Endothelial cell of umbilical vein (primary cell): ENCODE measurements at places on chromosomes 5 and 9. TPM values are rescaled to one million over a fixed set of nuclear protein-coding genes. Genes with fewer than 3 reads are reported as not detected.
A peak's percentile ranks its signal among the peaks of the same experiment; 100 is the strongest.

Gene TRPM3
- 0.02 and 0.33 TPM in 2 replicates for total RNA-seq

DNA sequence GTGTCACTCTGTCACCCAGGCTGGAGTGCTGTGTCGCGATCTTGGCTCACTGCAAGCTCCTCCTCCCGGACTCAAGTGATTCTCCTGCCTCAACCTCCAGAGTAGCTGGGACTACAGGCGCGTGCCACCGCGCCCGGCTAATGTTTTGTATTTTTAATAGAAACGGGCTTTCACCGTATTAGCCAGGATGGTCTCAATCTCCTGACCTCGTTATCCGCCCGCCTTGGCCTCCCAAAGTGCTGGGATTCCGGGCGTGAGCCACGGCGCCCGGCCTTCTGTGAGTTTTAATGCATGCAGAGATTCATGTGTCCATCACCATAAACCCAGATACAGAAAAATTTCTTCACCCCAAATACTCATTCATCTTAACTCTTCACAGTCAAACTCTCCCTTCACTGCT, 1046.7 kb downstream of the CDH9 start:
- no peaks in the 10 kb centered on the region for H3K4me1 ChIP-seq
- H3K27ac ChIP-seq = no peak overlapping the region
- no peak for DNase-seq
- no peaks in the 10 kb centered on the region for H3K36me3 ChIP-seq
- H3K27me3 ChIP-seq = no peaks in the 10 kb centered on the region

DNA sequence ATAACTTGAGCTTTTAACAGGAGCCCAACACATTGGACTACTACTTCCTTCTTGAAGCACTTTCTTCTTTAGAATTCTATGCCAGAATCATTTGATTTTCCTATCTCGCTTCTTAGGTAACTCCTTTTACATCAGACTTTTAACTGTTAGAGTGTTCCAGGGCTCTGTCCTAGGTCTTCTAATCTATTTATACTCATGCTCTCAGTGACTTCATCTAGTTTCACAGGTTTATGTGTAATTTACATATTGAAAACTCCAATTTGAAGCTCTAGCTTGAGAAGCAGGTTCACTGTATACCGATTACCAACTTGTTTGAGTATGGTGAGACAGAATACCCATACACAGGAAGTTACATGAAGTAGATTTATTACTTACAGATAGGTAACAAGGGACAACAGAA, 11.3 kb downstream of the SHOC1 start:
- no peaks in the 10 kb centered on the region for H3K4me1 ChIP-seq
- no peak overlapping the region for H3K4me3 ChIP-seq
- no peak for DNase-seq
- H3K27me3 ChIP-seq = no peaks in the 10 kb centered on the region

DNA sequence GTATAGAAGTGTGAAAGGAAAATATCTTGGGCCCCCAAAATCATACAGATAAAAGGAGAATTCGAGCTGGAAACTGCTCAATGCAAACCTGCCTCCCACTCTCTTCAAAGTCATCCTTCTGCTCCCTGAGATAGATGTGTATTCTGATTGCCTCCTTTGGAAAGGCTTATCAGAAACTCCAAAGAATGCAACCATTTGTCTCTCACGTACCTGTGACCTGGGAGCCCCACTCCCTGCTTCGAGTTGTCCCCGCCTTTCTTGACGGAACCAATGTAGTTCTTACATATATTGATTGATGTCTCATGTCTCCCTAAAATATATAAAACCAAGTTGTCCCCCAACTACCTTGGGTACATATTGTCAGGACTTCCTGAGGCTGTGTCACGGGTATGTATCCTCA, 163.8 kb downstream of the DIRAS2 start:
- no peak overlapping the region for H3K4me3 ChIP-seq
- no peak for DNase-seq
- H3K4me1 ChIP-seq = no peaks in the 10 kb centered on the region
- H3K27ac ChIP-seq = no peak overlapping the region

- H3K27me3 ChIP-seq = no peaks in the 10 kb centered on the region
- no peak for DNase-seq
- no peaks in the 10 kb centered on the region for H3K36me3 ChIP-seq
These were observed 47.6 kb upstream of the HOMER1 start for GRCh38 chr5:79561525-79561893.

Gene GHR
- 0.27 and 0.39 TPM in 2 replicates for total RNA-seq

DNA sequence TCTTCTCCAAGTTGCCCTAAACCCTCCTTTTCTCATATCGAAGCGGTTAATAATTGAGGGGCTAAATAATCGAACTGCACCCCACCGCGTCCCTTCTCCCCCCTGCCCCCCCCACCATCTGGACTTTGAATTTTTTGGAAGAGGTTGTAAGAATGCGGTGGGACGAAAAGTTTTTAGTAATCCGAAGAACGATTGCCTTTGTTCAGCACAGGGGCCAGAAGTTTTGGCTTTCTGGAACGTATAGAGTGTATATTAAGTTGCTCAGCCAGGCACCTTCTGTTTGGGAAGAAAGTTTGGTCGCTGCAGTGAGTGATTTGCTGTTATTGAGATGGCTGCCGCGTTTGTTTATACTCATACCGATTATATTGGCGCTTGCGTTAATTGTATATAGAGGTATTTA, 518 bp downstream of the ERBIN start:
- H3K4me1 ChIP-seq = peaks cover 20% of the 10 kb centered on the region
- H3K36me3 ChIP-seq = no peaks in the 10 kb centered on the region
- DNase-seq = no peak
- peak overlapping the region; percentile 96 for H3K27ac ChIP-seq
- H3K27me3 ChIP-seq = no peaks in the 10 kb centered on the region
- peak overlapping the region; percentile 89 for H3K4me3 ChIP-seq

DNA sequence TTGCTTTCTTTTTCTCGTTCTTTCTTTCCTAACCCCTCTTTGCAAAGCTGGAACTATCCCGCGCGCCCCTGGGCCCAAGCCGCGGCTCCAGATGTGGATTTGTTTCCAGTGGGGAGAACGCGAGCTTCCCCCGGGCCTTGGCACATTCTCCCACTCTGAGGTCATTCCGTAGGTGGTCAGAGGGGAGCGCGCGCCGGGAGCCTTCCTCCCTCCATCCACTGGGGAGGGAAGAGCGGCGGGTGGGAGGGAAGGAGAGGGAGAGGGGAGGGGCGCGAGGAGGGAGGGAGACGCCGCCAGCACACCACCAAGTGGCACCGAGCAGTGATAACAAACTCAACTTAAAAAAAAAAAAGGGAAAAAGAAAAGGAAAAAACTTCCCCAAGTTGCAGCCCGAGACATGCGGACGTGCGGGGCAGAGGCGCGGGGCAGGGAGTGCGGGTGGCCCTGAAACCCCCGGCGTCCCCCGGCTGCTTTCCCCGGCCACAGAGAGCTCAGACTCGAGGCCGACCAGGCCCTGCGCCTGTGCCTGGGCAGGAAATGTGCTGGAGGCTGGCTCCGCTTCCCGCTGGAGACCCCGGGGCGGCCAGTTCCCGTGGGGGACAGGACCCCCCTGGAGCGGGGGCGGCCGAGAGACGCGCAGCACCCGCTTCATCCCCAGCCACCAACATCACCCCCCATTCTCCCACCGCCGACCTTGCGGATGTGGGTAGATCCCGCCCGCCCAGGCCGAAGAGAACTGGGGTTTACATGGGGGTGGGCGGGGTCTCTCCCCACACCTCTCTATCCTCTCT, 3.1 kb downstream of the IER5L start:
- H3K27me3 ChIP-seq = no peaks in the 10 kb centered on the region
- peak; percentile 81 for DNase-seq
- H3K36me3 ChIP-seq = no peaks in the 10 kb centered on the region
- peak overlapping the region; percentile 91 for H3K27ac ChIP-seq

Gene NCBP1
- 42.8 and 45.3 TPM in 2 replicates for total RNA-seq

- no peak for DNase-seq
- no peaks in the 10 kb centered on the region for H3K4me1 ChIP-seq
- H3K27me3 ChIP-seq = no peaks in the 10 kb centered on the region
- no peak overlapping the region for H3K4me3 ChIP-seq
These were observed 56.9 kb upstream of the PIP5K1B start for GRCh38 chr9:68648164-68648563.

GRCh38 chr5:119333421-119333851, 22.4 kb upstream of the TNFAIP8 start:
- no peak overlapping the region for H3K4me3 ChIP-seq
- no peaks in the 10 kb centered on the region for H3K36me3 ChIP-seq
- no peaks in the 10 kb centered on the region for H3K27me3 ChIP-seq
- H3K27ac ChIP-seq = no peak overlapping the region
- DNase-seq = no peak

DNA sequence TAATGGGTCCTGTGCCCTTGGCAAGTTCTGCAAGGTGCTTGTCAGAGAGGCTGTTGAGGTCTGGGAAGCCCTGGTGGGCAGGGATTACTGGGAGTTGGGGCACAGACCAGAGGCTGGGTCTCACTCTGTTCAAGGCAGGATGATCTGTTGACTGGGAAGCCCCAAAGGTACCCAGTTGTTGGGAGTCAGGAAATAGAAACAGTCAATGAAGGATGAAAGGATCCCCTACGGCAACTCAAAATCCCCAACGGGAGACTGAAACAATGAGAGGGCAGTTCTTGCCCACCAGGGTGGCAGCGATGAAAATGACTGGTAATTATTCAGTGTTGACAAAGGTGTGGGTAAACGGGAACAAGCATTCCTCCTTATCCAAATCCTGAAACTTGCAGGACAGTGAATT, 31.2 kb downstream of the BNIP1 start:
- H3K4me1 ChIP-seq = no peaks in the 10 kb centered on the region
- H3K4me3 ChIP-seq = no peak overlapping the region
- no peak for DNase-seq

GRCh38 chr9:116942593-116943061, 255.5 kb downstream of the TRIM32 start:
- no peaks in the 10 kb centered on the region for H3K27me3 ChIP-seq
- no peaks in the 10 kb centered on the region for H3K36me3 ChIP-seq
- no peak overlapping the region for H3K27ac ChIP-seq
- no peak overlapping the region for H3K4me3 ChIP-seq

DNA sequence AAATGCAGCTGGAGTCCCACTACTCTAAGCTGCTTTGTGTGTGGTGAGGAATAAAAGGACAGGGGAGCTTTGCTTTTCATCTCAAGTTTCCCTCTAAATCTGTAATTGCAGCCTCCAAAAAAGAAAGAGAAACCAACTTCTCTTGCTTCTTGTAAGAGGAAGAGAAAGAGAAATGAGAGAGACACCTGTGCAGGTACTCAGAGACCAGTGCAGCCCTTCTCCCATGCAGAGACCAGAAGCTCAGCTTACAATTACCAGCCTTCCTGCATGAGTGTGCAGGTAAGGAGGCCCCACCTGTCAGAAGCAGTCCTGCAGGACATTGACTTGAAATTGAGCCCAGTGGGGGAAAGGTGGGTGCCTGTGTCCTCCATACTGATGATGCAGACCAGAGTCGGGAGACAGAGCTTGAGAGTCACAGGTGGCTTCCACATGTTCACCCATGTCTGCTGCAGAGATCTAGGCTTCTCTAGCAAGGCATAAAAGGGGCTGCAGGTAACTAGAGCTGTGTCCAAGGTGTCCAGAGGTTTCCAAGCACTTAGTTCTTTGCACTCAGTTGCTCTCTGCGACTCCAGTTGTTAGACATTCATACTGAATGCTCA, 15.3 kb upstream of the MED10 start:
- DNase-seq = no peak
- no peak overlapping the region for H3K4me3 ChIP-seq
- no peak overlapping the region for H3K27ac ChIP-seq
- no peaks in the 10 kb centered on the region for H3K36me3 ChIP-seq
- H3K4me1 ChIP-seq = no peaks in the 10 kb centered on the region

- no peaks in the 10 kb centered on the region for H3K27me3 ChIP-seq
- H3K36me3 ChIP-seq = no peaks in the 10 kb centered on the region
- H3K4me3 ChIP-seq = no peak overlapping the region
- DNase-seq = no peak
- no peak overlapping the region for H3K27ac ChIP-seq
- H3K4me1 ChIP-seq = no peaks in the 10 kb centered on the region
These were observed 395.7 kb downstream of the CDK5RAP2 start for GRCh38 chr9:120184266-120184665.

GRCh38 chr5:167902298-167902697, 389.1 kb upstream of the WWC1 start:
- no peak overlapping the region for H3K27ac ChIP-seq
- H3K4me1 ChIP-seq = no peaks in the 10 kb centered on the region
- no peak for DNase-seq
- no peaks in the 10 kb centered on the region for H3K36me3 ChIP-seq
- H3K4me3 ChIP-seq = no peak overlapping the region
- H3K27me3 ChIP-seq = no peaks in the 10 kb centered on the region

- no peaks in the 10 kb centered on the region for H3K4me1 ChIP-seq
- H3K27ac ChIP-seq = no peak overlapping the region
- no peak for DNase-seq
- H3K36me3 ChIP-seq = no peaks in the 10 kb centered on the region
- no peaks in the 10 kb centered on the region for H3K27me3 ChIP-seq
These were observed 33.9 kb downstream of the TAS2R1 start for GRCh38 chr5:9596171-9596780.

DNA sequence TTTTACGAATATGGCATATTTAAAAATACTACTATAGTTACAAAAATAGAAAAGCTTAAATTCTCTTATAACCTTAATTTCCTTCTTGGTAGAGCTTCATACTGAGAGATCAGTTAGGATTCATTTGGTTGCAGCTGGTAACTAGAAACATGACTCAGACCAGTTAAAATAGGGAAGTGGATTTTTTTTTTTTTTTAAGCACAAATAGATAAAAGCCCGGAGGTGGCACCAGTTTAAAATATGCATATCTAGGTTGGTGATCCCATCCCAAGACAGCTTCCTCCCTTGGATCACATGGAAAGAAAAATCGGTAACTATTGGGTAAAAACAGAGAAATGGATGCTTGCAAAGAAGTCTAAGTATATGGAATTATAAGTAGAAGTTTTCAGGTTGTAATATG, 1634.3 kb downstream of the MAT2B start:
- no peaks in the 10 kb centered on the region for H3K36me3 ChIP-seq
- H3K27ac ChIP-seq = no peak overlapping the region
- no peaks in the 10 kb centered on the region for H3K27me3 ChIP-seq
- H3K4me3 ChIP-seq = no peak overlapping the region

GRCh38 chr9:122827761-122828093, 661 bp downstream of the PDCL start:
- peak overlapping the region; percentile 57 for H3K4me3 ChIP-seq
- peaks cover 17% of the 10 kb centered on the region for H3K4me1 ChIP-seq
- no peak for DNase-seq
- H3K27ac ChIP-seq = peak overlapping the region; percentile 84

DNA sequence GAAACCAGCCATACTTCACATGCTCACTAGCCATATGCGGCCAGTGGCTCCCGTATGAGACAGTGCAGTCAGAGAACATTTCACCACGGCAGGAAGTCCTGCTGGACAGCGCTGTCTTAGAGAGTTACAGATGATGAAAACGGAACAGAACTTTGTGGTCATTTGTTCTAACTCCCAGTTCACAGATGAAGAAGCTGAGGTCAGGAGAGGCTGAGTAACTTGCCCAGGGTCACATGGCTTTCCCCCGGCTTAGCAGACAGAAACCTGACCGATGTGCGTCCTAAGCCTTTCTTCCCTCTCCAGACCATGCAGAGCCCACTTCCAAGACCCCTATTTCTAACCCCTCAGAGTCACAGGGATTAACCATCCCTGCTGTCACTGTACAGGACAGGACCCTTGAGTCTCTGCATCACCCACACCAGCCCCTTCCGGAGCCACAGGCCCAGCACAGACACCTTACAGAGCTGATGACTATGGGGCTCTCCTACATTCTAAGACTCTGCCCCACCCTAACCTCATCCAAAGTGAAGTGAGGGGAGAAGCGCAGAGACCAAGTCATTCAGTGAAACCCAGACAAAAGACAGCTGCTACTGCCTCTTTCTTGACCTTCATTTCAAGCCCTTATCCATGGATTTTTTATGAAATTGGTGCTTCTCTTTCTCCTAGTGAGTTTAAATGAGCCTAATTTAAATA, 86.9 kb downstream of the PTPN3 start:
- H3K27ac ChIP-seq = no peak overlapping the region
- H3K4me1 ChIP-seq = no peaks in the 10 kb centered on the region
- H3K4me3 ChIP-seq = no peak overlapping the region
- H3K27me3 ChIP-seq = no peaks in the 10 kb centered on the region
